Fibroblast of lung (primary cell): ENCODE measurements at places on chromosomes 7 and 10. TPM values are rescaled to one million over a fixed set of nuclear protein-coding genes. Genes with fewer than 3 reads are reported as not detected.

FAM221A gene
- 1.1 and 1.5 TPM in 2 replicates for polyA plus RNA-seq

GNG11 gene
- polyA plus RNA-seq: 23.1 and 46.1 TPM in 2 replicates

GRCh38 chr10:44258019-44258418 is 126.9 kb downstream of the CXCL12 start:
- DNase-seq: no peak

DNA sequence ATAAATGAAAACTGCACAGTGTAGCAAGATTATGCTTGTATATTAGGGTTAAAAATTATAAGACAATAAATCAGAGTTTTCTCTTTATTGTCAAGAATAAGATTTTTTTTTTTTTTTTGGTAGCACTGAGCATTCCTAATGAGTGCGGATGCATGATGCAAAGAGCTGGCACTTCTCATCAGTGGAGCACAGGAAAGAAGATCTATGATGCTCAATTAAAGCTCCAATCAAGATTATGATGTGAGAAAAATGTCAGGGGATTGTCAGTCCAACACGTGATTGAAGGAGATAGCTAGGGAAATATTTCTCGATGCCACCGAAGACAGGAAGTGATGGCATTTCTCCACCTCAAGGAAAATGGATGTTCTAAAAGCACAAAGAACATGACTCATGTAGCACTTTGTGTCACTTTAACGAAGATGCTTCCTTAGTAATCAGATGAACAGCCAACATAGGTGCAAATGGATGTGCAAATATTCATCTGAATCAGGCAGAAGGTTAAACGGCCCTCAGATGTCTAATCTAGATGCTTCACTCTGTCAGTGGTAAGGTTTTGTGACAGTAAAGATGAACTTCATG is 240.9 kb downstream of the THSD7A start:
- no peak for DNase-seq

DNA sequence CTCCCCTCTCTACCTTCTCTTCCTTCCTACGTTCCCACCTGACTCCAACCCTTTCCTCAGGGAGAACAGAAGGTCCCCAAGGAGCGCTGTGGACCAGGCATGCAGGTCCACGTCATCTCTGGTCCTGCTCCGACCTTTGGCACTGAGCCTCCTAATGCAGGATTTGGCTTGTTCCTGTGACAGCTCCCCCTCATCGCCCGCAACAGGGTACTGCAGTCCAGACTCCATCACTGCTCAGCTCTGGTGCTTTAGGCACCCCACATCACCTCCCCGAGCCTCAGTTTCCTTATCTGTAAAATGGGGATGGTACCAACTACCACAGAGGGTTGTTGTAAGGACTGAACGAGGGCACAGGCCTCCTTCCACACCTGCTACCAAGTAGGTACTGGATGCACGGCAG is 54.6 kb downstream of the FHIP2A start:
- no peak for DNase-seq

DNA sequence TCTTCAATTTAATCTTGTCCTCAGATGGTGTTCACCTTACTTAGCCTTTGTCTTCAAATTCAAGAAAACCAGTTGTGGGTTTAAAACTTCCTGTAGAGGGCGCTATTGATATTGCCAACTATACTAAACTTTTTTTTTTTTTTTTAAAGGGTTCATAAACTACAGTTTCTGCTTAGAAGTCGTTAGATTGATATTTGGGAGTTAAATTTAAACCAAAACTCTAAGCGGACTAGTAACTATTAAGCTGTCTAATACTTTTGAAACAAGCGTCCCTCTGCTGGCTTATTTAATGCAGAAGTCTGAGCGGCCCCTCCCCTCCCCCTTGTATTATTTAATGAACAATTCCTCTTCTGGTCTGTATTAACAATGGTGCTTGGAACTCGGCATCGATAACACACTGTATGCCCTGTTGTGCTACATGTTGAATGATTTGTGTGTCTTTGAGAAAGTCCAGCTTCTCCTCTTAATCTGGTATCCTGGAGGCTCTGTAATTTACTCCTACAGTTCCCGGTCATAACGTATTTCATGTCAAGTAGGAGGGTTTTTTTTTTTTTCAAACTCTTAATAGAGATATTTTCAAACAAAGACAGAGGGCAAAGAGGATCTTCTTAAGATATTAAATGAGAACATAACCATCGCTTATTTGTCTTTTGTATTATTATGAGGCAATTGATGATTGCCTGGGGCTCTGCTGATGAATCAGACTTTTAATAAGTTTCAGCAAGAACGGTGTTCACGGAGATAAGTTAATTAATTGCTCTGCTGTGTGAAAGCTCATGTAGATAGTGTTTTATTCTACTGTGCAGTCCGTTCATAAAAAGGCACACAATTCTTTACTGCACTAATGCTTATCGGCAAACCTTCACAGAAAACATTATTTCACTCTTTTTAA is 22.6 kb upstream of the CREB5 start:
- peak; percentile 89 for DNase-seq

DNA sequence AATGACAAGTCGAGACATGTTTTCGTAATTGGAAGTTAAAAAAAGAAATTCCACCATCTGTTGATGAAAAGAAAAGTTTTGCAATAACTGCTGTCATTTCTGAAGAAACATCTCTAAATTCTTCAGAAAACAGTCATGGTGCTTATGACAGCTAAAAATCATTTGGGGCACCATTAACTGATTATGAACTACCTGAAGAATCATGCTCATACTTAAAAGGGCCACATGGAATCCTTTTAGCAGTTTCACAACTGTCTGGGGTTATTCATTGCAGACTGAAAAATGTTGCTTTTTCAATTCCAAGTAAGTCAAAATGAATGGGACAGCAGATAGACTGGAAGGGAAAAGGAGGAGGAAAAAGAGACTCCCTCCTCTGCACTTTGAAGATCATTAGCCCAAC is 134.2 kb downstream of the CHN2 start:
- no peak for DNase-seq

TSPAN33 gene
- 0.25 and 0.36 TPM in 2 replicates for polyA plus RNA-seq

DNA sequence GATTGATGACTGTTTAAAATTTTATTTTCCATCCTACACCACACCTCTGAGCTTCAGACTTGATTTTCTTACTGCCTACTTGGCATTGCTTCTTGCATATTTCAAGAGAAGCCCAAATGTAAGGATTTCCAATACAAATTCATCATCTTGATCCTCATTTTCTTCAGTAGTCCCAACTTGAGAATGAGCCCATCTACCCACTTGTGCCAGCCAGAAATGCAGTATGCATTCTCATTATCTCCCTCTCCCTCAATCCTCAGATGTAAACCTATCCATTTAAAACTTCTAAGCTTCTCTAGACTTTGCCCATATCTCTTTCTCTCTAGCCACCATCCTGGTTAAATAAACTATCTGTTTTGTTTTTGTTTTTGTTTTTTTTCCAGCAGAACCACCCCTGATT is 22.4 kb upstream of the EGFR start:
- DNase-seq: no peak

PRKCQ gene
- polyA plus RNA-seq: 0.01 and 0.05 TPM in 2 replicates

DNA sequence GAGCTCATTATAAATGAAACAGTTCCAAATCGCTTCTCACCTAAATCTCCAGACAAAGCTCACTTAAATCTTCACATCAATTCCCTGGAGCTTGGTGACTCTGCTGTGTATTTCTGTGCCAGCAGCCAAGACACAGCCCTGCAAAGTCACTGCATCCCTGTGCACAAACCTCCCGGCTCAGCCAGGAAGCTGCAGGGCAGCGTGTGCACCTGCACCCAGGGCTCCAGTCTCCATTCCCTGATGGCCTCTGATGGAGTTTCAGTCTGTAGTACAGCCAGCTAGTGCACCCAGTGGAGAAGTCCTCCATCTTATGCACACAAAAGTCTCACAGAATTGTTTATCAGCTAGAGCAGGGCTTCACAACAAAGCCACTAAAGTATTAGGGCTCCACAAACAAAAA is 51.1 kb upstream of the PRSS58 start:
- no peak for DNase-seq

ABCC2 gene
- 0.17 and 0.21 TPM in 2 replicates for polyA plus RNA-seq

GRCh38 chr7:40887099-40887498 is 752.3 kb downstream of the SUGCT start:
- DNase-seq: peak; percentile 65

- DNase-seq: no peak
Measured at GRCh38 chr10:97058521-97058920, 127.2 kb downstream of the SLIT1 start.

DNA sequence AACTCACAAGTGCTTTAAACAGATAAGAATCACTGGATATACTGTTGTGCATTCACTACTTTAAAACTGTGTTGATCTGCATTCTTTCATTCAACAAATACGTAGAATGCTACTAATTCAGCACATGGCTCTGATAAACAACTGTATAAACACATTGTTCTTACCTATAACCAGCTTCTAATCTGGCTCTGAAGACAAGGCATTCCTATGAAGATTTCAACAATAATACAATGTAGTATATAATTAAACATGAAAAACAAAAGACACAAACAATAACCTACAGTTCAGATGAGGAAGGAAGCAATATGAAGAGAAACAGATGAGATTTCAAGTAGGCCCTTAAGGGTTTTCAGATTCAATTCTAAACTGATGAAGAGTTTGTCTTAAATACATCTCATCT is 31.1 kb upstream of the ANLN start:
- no peak for DNase-seq

DNA sequence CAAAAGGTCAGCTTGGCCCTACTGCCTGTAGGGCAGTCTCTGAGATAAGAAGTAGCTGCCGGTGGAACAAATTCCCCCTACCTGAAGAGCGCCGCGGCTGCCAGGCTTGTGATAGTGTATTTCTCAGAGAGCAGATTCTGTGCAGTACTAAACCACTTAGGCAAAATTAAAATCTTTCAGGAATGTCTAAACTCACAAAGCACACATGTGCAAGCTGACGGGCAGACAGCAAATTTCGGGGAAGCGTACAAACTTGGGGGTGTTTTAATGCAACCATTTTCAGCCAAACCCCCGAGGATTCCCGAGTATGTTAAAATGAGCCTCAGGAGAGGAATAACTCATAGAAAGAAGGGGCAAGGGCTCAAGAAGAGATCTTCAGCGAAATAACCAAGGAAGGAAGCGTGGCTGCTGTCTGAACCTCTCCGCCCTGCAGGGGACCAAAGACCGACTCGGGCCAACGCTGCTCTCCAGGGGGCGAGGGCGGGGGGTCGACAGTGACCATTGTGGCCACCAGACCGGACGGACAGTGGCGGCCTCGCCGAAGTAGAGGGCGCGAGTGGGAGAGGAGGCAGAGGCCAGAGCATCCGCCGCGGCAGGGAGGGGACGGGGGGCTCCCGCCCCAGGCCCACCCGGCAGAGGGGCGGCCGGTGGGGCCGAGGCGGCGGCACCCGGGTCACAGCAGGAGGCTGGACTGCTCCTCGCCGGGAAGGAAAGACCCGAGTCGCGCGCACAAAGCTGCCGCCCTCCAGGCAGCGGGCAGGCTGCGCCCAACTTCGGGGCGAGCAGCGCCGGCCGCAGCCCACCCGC is 819 bp downstream of the HYCC1 start:
- peak; percentile 28 for DNase-seq

AOC1 gene
- polyA plus RNA-seq: not detected in 2 replicates

CPA5 gene
- not detected in 2 replicates for polyA plus RNA-seq

GRCh38 chr7:8042796-8043535 is 74.4 kb downstream of the GLCCI1 start:
- DNase-seq: peak; percentile 69

- DNase-seq: peak; percentile 99
Measured at GRCh38 chr10:103676851-103677417, 178.4 kb downstream of the SH3PXD2A start.

DNA sequence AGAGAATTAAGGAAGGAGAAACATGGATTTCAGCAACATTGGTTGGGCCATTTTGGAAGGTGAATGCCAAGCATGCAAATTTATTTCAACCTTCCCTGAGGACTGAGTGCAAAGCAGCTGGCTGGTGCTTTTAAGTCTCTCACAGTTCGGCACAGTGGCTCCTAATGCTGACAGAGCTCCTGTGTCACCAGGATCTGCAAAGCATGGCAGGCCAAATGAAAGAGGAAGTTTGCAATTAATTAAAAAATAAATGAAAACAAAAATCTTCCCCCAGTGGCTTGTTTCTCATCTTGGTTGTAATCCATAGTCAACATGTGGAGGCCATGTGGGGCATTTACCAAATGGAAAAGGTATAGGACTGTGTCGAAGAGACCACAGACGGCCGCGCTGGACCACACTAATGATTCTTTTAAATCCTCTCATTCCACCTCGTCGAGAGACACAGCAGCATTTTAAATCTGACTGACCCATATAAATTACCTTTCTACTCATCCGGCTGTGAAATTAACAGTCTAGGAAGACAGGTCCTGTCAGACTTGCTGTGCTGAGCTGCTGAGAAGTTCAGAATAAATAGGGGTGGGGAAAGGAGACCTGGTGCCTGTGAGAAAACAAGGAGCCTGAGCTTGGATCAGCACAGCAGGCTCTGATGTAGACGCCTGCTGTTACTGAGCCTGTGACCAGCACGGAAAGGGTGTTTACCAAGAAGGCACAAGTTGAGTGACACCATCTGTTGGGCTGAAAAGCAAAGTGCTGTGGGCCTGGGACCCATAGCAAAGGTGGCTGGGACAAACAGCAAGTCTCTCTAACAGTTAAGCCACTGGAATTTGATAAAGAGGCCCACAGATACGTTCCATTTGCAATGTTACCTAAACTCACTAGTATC is 136.0 kb upstream of the COL1A2 start:
- DNase-seq: no peak

GRCh38 chr10:125797424-125797823 is 21.8 kb upstream of the MMP21 start:
- DNase-seq: no peak

DNA sequence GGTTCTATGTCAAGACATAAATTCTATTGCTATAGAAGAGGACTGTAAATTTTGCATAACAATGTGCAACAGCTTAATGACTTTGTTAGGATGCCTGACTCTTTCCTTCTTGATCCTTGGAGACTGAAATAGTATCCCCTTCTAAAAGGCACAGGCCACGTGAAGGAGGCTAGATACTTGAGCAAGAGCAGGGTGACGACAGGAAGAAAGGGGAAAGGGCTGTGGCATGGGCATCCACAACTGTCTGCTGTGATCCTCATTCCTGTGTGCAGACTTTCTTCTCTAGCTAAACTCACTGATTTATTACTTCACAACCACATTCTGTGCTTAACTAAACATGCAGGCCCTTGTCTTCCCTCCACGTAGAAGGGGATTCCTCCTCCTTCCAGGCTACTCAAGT is 1111.8 kb upstream of the C7orf33 start:
- DNase-seq: no peak

SFTPA2 gene
- polyA plus RNA-seq: not detected in 2 replicates

VSTM2A gene
- polyA plus RNA-seq: not detected in 2 replicates
